ENCODE measurements at places on chromosomes 16 and 17.

DNA sequence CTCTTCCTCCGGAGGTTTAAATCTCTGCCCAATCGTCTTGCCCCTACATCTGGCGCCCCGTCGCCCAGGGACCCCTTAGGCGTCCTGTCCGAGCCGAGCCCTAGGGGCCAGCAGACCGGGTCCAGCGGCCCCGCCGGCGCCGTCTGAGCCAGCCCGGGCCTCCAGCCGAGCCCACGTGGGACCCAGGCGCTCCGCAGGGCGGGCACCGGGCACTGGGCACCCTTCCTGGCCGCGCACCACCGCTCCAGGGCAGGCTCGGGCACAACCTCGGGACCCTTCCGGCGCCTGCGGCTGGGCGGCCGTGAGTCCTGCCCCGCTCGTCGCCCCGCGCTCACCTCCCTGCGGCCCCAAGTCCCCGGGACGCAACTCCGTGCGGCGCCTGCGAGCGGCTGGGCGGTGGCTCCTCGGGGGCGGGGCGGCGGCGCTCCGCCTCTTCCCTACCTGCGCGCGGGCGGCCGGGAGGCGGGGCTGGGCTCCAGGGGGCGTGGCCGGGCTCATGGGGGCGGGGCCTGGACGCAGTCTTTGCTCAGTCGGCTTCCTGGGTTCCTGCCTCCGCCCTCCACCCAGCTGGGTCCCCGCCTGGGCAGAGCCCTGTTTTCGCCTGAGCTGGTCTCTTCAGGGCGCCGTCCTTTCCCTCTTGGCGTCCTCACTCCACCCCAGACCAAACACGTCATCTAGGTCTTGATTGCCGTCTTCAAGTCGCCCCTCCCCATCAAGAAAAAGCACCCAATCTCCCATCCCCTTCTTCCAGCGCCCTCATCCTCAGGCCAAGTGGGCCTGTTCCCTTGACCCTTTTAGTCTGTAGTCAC, at the start of gene RHBDF2:
TSS of gene RHBDF2 (minus strand) at position 406 of the 809 bp plus-strand sequence. CDS start 19,899 bp downstream, outside the sequence.
- H3K4me3 ChIP-seq: peak within 1 kb of the TSS; percentile 87
- peak within 1 kb of the TSS; percentile 94 for H3K27ac ChIP-seq
- peak; percentile 92 for DNase-seq
- H3K4me1 ChIP-seq: peaks cover 25% of the 10 kb centered on the region
- H3K27me3 ChIP-seq: no peaks in the 10 kb centered on the region

- DNase-seq: no peak
- no peaks in the 10 kb centered on the region for H3K4me1 ChIP-seq
- no peaks in the 10 kb centered on the region for H3K27me3 ChIP-seq
- H3K36me3 ChIP-seq: no peaks in the 10 kb centered on the region
Observed at GRCh38 chr16:13519871-13520270, 400.1 kb upstream of the ERCC4 start.

DNA sequence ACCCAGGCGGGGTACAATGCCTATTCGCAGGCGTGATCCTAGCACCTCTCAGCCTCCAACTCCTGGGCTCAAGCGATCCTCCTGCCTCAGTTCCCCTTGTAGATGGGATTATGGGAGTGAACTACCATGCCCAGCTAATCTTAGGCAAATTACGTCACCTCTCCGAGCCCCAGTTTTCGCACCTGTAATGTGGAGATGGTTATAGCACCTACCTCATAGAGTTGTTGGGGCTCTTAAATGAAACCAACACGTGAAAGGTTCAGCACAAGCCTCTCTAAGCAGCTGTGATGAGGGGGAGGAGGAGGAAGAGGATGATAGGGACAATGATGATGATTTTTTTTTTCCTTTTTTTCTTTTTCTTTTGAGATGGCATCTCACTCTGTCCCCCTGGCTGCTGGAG, 59.9 kb downstream of the ABR start:
- no peak overlapping the region for H3K27ac ChIP-seq
- H3K27me3 ChIP-seq: peaks cover 2% of the 10 kb centered on the region
- no peak overlapping the region for H3K4me3 ChIP-seq
- H3K36me3 ChIP-seq: no peaks in the 10 kb centered on the region
- no peak for DNase-seq

- DNase-seq: peak; percentile 71
- peaks cover 24% of the 10 kb centered on the region for H3K36me3 ChIP-seq
- H3K27me3 ChIP-seq: peaks cover 5% of the 10 kb centered on the region
- H3K27ac ChIP-seq: peak within 1 kb of the TSS; percentile 94
Observed at GRCh38 chr17:76240461-76241203, at the start of gene RNF157. Gene RNF157, minus strand, starts transcription at chr17:76240493. Its CDS starts 253 bp downstream, at chr17:76240240.

- H3K27me3 ChIP-seq: no peaks in the 10 kb centered on the region
- no peaks in the 10 kb centered on the region for H3K36me3 ChIP-seq
- no peak overlapping the region for H3K4me3 ChIP-seq
- no peak overlapping the region for H3K27ac ChIP-seq
- no peaks in the 10 kb centered on the region for H3K4me1 ChIP-seq
Observed at GRCh38 chr17:70563281-70563820, 394.0 kb downstream of the KCNJ2 start.

DNA sequence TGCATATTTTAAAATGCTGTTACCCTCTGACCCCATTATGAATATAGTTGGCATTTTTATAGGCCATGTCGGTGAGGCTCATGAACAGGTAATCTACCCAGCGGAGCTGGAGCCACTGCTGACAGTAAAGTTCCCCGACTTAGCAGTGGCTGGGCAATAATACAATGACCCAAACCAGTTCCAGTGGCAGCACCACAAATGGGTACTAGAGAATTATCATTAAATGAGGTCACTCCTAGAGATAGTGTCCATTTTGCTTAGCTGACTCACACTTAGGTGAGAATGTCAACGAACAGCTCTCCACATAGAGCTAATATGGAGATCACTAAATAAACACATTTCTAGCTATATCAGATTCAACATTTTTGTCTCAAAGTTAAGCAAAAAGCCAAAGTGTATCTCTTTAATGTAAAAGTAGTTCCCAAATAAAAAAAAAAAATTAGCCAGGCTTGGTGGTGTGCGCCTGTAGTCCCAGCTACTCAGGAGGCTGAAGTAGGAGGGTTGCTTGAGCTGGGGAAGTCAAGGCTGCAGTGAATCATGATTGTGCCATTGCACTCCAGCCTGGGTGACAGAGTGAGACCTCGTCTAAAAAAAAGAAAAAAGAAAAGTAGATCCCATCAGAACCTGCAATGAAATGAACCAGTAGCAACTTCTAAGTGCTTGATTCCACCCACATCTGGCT, 7.4 kb downstream of the MYO1D start:
- H3K27ac ChIP-seq: no peak overlapping the region
- DNase-seq: no peak
- H3K4me3 ChIP-seq: no peak overlapping the region

GRCh38 chr17:77618173-77618572, 340.3 kb upstream of the TNRC6C start:
- H3K27me3 ChIP-seq: peaks cover 3% of the 10 kb centered on the region
- DNase-seq: no peak
- H3K4me3 ChIP-seq: no peak overlapping the region
- H3K27ac ChIP-seq: peak overlapping the region; percentile 36
- H3K36me3 ChIP-seq: peaks cover 4% of the 10 kb centered on the region

GRCh38 chr16:15900901-15901500, 12.6 kb upstream of the CEP20 start:
- no peak for DNase-seq
- H3K4me1 ChIP-seq: peaks cover 36% of the 10 kb centered on the region
- H3K27ac ChIP-seq: no peak overlapping the region
- no peak overlapping the region for H3K4me3 ChIP-seq
- H3K36me3 ChIP-seq: no peaks in the 10 kb centered on the region
- H3K27me3 ChIP-seq: no peaks in the 10 kb centered on the region

- H3K27me3 ChIP-seq: no peaks in the 10 kb centered on the region
- H3K36me3 ChIP-seq: no peaks in the 10 kb centered on the region
- H3K4me3 ChIP-seq: no peak overlapping the region
- H3K4me1 ChIP-seq: no peaks in the 10 kb centered on the region
Observed at GRCh38 chr16:85365120-85365519, 248.0 kb upstream of the GSE1 start.

DNA sequence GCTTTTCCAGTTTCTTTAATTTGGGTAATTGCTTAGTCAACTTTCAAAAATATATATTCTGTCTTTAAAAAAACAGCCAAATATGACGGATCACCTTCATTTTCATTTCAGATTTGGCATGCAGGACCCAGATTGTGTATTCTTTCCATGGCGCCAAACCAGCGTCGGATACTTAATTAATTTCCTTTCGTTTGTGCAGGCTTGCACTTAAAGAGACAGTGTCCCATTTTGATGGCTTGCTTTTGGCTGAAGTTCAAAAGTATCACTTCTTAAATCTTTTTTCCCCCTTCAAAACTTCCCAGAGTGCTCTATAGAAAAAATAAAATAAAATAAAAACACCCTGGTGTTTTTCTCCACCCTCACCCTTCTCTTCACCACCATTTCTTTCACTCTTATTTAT, 394.5 kb upstream of the SOX9 start:
- H3K4me1 ChIP-seq: no peaks in the 10 kb centered on the region
- no peaks in the 10 kb centered on the region for H3K36me3 ChIP-seq
- H3K4me3 ChIP-seq: no peak overlapping the region
- H3K27ac ChIP-seq: no peak overlapping the region
- no peak for DNase-seq
- no peaks in the 10 kb centered on the region for H3K27me3 ChIP-seq

GRCh38 chr16:78227855-78228254, 128.4 kb downstream of the WWOX start:
- H3K36me3 ChIP-seq: no peaks in the 10 kb centered on the region
- peaks cover 2% of the 10 kb centered on the region for H3K27me3 ChIP-seq
- DNase-seq: no peak
- no peak overlapping the region for H3K4me3 ChIP-seq
- H3K27ac ChIP-seq: no peak overlapping the region

- peaks cover 26% of the 10 kb centered on the region for H3K27me3 ChIP-seq
- no peaks in the 10 kb centered on the region for H3K36me3 ChIP-seq
- peaks cover 3% of the 10 kb centered on the region for H3K4me1 ChIP-seq
- no peak overlapping the region for H3K4me3 ChIP-seq
- no peak overlapping the region for H3K27ac ChIP-seq
- no peak for DNase-seq
Observed at GRCh38 chr16:85752511-85753420, 1.9 kb upstream of the C16orf74 start.

DNA sequence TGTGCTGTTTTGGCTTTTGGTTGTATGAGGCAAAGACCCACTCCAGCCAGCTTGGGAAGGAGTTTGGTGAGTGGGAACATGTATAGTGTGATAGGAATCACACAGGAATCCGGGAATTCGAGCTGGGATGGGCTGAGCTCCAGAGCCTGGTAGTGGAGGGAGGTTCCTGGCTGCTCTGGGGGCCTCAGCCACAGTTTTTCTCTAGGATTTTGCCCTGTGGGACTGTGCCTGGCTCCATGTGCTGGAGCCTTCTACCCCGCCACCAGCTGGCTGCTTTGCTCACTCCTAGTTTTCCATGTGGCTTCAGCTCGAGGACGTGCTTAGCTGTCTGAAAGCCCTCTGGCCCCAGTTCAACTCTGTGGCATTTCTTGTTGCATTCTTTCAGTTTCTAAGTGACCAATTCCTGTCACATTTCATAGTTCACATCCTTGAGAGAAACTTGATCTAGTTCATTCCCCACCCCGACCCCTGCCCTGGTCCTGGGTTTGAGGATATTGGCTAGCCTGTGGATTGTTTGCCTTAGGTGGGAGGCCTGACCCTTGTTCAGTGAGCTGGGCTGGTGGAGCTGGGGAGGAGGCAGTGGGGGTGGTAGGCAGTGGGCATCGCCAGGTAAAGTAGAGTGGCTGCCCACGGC, 5.0 kb downstream of the SEC14L1 start:
- H3K4me3 ChIP-seq: peak overlapping the region; percentile 43
- H3K27ac ChIP-seq: peak overlapping the region; percentile 69
- peaks cover 45% of the 10 kb centered on the region for H3K4me1 ChIP-seq
- H3K27me3 ChIP-seq: no peaks in the 10 kb centered on the region

DNA sequence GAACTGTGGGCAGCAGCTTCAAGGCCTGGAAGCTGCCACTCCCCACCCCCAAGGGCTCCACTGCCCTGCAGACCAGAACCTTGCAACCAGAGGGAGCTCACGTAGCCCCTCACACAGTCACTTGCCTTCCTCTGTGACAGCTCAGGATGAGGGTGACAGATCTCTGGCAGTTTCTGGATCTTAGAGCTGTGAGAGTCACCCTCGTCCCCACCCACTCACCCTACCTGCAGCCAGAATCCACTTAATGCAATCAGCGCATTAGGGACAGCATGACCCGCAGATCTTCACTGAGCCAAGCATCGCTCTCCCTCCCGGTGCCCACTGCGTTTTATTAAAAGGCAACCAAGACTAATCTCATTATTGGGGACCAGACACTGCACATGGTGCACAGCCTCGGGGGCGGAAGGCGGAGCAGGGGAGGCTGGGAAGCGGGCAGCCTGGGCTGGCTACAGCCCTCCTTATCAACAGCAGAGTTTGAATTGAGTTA, 3.5 kb downstream of the CYB561 start:
- no peak for DNase-seq
- peaks cover 31% of the 10 kb centered on the region for H3K4me1 ChIP-seq
- no peak overlapping the region for H3K27ac ChIP-seq
- H3K4me3 ChIP-seq: no peak overlapping the region
- H3K27me3 ChIP-seq: peaks cover 23% of the 10 kb centered on the region

- H3K27ac ChIP-seq: no peak overlapping the region
- peaks cover under 1% of the 10 kb centered on the region for H3K27me3 ChIP-seq
Observed at GRCh38 chr16:51756447-51757123, 605.5 kb upstream of the SALL1 start.

DNA sequence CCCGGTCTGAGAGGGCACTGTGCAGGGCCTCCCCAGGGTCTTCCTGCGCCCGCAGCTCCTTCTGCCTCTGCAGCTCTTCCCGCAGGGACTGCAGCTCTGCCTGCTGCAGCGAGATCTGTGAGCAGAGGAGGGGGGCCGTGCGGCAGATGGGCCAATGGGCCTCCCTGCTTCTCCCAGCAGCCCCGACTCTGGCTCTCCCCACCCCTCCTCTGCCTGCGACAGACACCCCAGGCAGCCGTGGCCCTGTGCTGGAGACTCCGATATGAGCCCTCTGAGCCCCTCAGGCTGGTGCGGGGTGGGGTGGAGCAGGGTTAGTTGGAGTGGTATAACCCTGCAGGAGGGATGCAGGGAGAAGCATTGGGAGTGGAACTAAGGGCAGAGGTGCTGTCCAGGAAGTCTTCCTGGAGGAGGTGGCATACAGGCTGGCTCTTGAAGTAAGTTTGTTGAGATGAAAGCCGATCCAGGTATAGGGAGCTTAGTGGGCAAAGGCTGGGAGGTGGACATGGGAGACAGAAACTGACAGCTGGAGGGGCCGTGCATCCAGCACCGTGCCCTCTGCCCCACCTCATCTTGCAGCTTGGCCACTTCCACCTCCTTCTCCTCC, 5.0 kb downstream of the THOC6 start:
- DNase-seq: no peak
- peak overlapping the region; percentile 26 for H3K27ac ChIP-seq
- H3K4me1 ChIP-seq: peaks cover 24% of the 10 kb centered on the region
- H3K27me3 ChIP-seq: peaks cover 31% of the 10 kb centered on the region
- H3K36me3 ChIP-seq: peaks cover 23% of the 10 kb centered on the region

GRCh38 chr16:1965396-1966001, 873 bp upstream of the RPS2 start:
- peaks cover 23% of the 10 kb centered on the region for H3K4me1 ChIP-seq
- no peaks in the 10 kb centered on the region for H3K27me3 ChIP-seq
- H3K4me3 ChIP-seq: peak overlapping the region; percentile 97
- H3K27ac ChIP-seq: peak overlapping the region; percentile 97
- no peak for DNase-seq

- H3K4me3 ChIP-seq: no peak overlapping the region
- no peak overlapping the region for H3K27ac ChIP-seq
- no peaks in the 10 kb centered on the region for H3K27me3 ChIP-seq
- H3K4me1 ChIP-seq: no peaks in the 10 kb centered on the region
- no peaks in the 10 kb centered on the region for H3K36me3 ChIP-seq
Observed at GRCh38 chr16:60060731-60061130, 1326.6 kb upstream of the GOT2 start.

- H3K4me1 ChIP-seq: peaks cover 3% of the 10 kb centered on the region
- peak overlapping the region; percentile 89 for H3K4me3 ChIP-seq
- H3K27me3 ChIP-seq: no peaks in the 10 kb centered on the region
Observed at GRCh38 chr17:82050761-82051641, 610 bp downstream of the RFNG start.

All from T-helper 2 cell treated with Interferon-gamma antibody and Interleukin-4, amounts not matched to agents 5 μg/mL and 100 μg/mL, for 36 hours (primary cell).